ENCODE measurements at places on chromosomes 7 and 10. TPM values are rescaled to one million over a fixed set of nuclear protein-coding genes. Genes with fewer than 3 reads are reported as not detected.

Gene CUEDC2
- total RNA-seq = 50.3 TPM

Gene ANKRD30A
- 216 TPM for total RNA-seq

Gene ENTPD1
- total RNA-seq = 18.4 TPM

Gene SNCG
- total RNA-seq = 255 TPM

Gene LRRC17
- total RNA-seq = 8.2 TPM

Gene ADK
- total RNA-seq = 50.8 TPM

GRCh38 chr10:122855745-122856144, 10.1 kb upstream of the CUZD1 start:
- no peak for DNase-seq
- no peaks in the 10 kb centered on the region for H3K36me3 ChIP-seq
- no peak overlapping the region for H3K27ac ChIP-seq
- no peaks in the 10 kb centered on the region for H3K4me1 ChIP-seq
- H3K27me3 ChIP-seq = no peaks in the 10 kb centered on the region
- no peak overlapping the region for H3K4me3 ChIP-seq

DNA sequence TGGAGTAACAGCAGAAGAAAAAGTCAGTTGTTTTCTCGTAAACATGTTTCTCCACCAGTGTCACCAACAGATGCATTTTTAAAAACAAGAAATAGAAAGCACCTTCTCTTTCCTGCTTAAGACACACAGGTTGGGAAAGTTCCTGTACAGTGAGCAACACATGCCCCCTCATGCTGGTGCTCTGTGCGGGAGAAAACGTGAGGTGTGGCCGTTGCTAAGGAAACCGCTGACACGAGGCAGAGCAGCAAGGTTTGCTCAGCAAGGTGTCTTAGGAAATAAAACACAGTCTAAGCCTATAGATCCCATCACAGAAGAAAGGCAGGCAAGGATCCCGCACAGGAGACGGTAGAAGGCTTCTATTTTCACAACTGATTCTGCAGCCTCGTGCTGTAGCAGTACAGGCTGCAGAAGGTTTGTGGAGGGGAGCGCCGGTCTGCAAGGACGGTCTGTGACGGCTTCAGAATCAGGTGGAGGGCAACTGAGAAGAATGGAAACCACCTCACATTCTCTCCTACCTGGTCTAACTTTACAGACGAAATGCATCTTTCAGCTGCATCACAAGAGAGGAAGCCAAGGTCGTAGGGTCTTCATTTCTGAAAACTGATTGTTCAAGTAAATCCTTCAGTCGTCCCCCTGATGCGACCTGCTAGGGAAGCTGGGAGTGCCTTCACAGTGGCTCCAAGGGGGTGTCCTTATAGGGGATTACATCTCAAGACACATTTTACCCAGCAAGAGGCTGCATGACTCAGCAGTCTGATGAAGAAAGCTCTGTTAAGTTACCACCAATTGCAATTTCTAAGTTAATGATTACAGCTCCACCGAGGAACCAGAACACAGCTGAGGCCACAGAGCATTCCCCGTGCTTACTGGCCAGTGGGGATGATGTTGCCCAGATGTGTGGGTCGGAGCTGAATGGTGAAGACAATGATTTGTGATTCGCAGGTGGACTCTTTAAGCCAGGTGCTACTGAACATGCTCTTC, 150.7 kb upstream of the KLF14 start:
- no peaks in the 10 kb centered on the region for H3K36me3 ChIP-seq
- no peak overlapping the region for H3K4me3 ChIP-seq
- H3K27me3 ChIP-seq = no peaks in the 10 kb centered on the region

- no peak overlapping the region for H3K4me3 ChIP-seq
- DNase-seq = no peak
- no peak overlapping the region for H3K27ac ChIP-seq
- no peaks in the 10 kb centered on the region for H3K27me3 ChIP-seq
- H3K36me3 ChIP-seq = no peaks in the 10 kb centered on the region
Measured at GRCh38 chr7:50391386-50391785, 58.8 kb downstream of the FIGNL1 start.

DNA sequence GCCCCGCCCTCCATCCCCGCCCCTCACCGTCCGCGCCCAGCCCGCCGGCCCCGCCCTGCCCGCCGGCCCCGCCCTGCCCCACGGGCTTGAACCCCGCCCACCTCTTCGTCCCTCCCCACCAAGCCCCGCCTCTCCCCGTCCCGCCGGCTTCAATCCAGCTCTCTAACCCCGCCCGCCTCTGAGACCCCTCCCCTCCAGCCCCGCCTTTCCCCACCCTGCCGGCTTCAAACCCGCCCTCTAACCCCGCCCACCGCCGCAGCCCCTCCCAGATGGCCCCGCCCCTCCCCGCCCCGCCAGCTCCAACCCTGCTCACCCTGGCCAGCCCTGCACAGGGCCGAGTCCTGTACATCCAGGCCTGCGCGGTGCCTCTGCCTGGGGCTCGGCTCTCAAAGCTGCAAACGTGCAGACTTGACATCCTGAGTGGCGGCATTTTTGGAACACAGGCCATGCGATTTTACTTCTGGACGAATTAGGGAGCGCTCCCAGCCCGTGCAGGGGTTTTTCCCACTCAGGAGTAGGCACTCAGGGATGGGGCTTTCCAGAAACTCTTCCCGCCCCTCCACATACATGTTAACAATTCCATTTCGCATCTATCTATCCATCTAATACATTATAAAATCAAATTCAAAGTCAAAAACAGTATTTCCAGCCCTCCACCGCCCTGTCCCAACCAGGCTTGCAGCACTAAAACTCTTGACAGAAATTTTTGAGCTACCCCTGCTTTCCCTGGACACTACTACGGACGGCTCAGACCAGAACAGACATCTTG, 477 bp upstream of the NMT2 start:
- no peaks in the 10 kb centered on the region for H3K27me3 ChIP-seq
- H3K27ac ChIP-seq = peak overlapping the region; percentile 8
- peak overlapping the region; percentile 69 for H3K4me3 ChIP-seq

DNA sequence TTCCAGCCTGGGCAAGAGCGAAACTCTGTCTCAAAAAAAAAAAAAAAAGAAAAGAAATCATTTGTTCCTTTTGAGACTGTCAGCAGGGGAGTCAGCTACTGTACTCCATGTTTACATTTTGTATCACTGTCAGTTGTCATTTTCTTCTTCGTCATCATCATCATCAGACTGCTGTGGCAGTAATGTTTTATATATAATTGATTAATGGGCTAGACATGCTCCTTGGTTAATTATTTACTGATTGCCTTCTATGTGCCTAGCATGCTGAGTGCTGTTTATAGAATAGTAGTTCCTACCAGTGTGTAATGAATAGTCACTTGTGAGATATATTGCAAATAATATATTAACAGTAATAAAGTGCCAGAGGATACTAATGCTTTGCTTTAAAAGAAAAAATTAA, 50.5 kb downstream of the VCL start:
- DNase-seq = no peak
- no peaks in the 10 kb centered on the region for H3K27me3 ChIP-seq
- H3K36me3 ChIP-seq = no peaks in the 10 kb centered on the region
- H3K27ac ChIP-seq = no peak overlapping the region
- no peak overlapping the region for H3K4me3 ChIP-seq

GRCh38 chr7:75688200-75689136, 50.3 kb downstream of the HIP1 start:
- H3K27me3 ChIP-seq = no peaks in the 10 kb centered on the region
- no peak overlapping the region for H3K27ac ChIP-seq
- no peaks in the 10 kb centered on the region for H3K36me3 ChIP-seq
- DNase-seq = no peak
- no peak overlapping the region for H3K4me3 ChIP-seq

GRCh38 chr7:13757841-13758240, 231.6 kb downstream of the ETV1 start:
- H3K27ac ChIP-seq = no peak overlapping the region
- no peak for DNase-seq
- no peaks in the 10 kb centered on the region for H3K27me3 ChIP-seq

GRCh38 chr10:79289801-79290200, 57.5 kb upstream of the PPIF start:
- H3K4me1 ChIP-seq = peaks cover 9% of the 10 kb centered on the region
- no peak overlapping the region for H3K4me3 ChIP-seq
- H3K27ac ChIP-seq = peak overlapping the region; percentile 32
- DNase-seq = no peak
- no peaks in the 10 kb centered on the region for H3K27me3 ChIP-seq

DNA sequence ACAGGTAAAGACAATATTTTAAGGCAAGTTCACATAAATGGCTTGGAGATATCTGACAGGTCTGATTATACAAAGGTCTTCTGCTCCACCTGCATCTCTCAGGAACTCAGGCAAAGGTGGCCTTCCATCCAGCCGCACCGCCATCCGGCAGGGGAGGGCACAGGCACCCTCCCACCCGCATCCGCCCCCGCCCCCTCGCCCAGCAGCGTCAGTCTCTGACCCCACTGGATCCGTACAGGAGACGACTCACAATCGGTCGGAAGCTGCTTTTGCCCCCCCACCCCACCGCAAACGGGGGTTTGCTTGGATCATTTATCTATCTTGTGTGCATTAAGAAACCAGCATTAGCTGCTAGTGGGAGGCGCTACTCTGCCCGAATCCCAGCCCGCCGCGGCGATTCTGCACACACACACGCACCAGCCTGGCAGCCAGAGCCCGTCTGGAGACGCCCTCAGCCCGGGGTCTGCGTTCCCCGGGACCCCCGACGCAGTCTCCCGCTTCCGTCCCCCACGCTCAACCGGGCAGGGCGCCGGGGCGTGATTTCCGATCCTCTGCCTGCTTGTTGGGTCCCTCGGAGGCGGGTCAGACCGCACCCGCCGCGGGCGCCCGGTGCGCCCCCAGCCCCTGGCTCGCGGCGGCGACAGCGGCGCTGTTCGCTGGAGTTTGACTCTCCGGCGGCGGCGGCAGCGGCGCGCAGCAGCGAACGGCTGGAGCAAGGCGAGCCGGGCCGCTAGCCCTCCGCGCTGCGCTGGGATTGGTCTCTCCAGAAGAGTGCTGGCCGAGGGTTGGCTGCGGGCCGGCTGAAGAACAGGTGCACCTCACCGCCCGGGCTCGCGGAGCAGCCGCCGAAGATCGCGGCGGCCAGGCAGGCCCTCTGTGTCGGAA, 820 bp upstream of the NRG3 start:
- no peaks in the 10 kb centered on the region for H3K36me3 ChIP-seq
- peak overlapping the region; percentile 22 for H3K4me3 ChIP-seq
- H3K27ac ChIP-seq = no peak overlapping the region
- peaks cover 3% of the 10 kb centered on the region for H3K27me3 ChIP-seq

Measured in breast epithelium (tissue), 4 donors.